NCI-H1436 treated with DMSO at 0.1 percent for 48 hours (cell line): ENCODE measurements at places on chromosomes 6 and 20.

DNA sequence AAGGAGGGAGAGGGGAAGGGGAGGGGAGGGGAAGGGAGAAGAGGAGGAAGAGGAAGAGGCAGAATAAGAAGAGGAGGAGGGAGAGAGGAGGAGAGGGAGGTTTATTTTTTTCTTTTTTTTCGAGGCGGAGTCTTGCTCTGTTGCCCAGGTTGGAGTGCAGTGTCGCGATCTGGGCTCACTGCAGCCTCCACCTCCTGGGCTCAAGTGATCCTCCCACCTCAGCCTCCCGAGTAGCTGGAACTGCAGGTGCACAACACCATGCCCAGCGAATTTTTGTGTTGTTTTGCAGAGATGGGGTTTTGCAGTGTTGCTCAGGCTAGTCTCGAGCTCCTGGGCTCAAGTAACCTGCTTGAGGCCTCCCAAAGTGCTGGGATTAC lies 6.1 kb upstream of the GJA10 start:
- no peak for DNase-seq

DNA sequence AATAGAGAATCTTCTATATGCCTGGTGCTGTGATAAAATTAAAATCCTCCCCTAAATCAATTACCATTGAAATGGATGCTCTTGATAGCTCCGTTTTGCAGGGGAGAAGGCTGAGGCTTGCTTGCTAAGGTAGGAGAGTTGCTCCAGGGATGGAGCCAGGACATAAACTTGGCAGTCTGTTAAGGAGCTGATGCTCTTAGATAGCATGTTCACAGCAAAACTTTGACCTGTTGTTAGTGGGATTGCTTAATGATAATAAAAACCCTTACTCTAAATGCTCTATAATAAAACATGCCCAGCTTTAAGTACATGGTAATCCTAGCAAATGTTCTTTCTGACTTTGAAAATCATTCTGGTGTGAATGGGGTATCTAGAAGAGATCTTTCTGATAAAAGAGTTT lies 228.4 kb upstream of the JAG1 start:
- DNase-seq = no peak

DNA sequence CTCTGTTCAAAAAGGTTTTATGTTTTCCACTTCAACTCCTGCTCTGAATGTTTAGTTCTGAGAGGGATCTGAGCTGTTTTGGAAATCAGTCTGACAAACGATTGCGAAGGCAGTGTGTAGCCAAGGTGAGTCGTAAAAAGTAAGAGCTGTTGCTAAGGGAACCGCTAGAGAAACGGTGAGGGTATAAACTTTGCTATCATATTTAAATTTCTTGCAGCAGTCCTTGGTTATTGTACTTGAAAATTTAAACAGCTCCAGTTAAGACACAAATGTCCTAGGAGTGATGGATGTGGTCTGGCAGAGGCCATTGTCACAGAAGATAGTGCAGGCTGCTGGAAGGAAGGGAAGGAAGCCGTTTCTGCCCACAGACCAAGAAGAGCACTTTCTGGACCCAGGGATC lies 64.9 kb upstream of the CITED2 start:
- no peak for DNase-seq

- no peak for DNase-seq
Observed at GRCh38 chr20:44762466-44763140, 16.9 kb downstream of the KCNK15 start.

- no peak for DNase-seq
Observed at GRCh38 chr6:100691972-100692371, 189.2 kb downstream of the ASCC3 start.

DNA sequence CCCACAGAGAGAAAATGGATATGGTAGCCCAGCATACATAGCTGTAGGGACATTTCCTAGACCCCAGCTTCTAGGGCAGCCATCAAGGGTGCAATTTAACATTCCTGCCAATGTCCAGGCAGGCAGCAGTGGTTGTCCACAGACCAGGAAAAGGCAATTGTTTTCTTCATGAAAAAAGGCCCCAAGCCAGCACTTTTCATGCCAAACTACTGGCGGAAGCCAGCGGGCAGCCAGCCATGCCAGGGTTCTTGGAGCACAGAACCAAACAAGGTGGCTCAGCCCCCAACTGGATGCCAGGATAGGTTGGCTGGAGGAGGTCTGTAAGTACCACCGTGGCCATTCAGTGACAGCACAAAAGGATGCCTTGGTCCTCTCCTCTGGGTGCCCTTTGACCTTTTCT lies 94.6 kb downstream of the BANF2 start:
- no peak for DNase-seq

- DNase-seq = no peak
Observed at GRCh38 chr20:61630816-61631215, 378.8 kb downstream of the CDH4 start.

DNA sequence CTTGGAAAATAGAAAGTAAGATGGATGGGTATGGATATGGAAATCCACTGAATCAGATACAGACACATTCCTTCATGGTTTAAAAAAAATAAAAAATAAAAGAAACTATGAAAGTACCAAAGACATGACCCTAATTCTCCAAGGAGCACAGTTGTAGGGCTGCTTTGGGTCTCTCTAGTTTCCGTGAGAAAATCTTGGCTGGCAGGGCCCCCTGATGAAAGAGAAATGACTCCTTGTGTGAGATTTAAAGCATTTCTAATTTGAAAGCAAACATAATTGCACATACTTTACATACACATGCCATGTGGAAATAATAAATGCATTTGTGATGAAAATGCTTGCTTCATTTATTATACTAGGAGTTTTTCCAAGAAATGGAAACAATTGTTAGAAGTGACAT lies 593.9 kb upstream of the BTBD3 start:
- DNase-seq = no peak

GRCh38 chr20:58077282-58077681 lies 151.2 kb downstream of the ANKRD60 start:
- DNase-seq = no peak

- no peak for DNase-seq
Observed at GRCh38 chr6:137976430-137976829, 109.4 kb downstream of the TNFAIP3 start.

- no peak for DNase-seq
Observed at GRCh38 chr6:129599467-129599866, 110.5 kb downstream of the ARHGAP18 start.

- no peak for DNase-seq
Observed at GRCh38 chr20:47150403-47151152, 205.9 kb downstream of the ZMYND8 start.

DNA sequence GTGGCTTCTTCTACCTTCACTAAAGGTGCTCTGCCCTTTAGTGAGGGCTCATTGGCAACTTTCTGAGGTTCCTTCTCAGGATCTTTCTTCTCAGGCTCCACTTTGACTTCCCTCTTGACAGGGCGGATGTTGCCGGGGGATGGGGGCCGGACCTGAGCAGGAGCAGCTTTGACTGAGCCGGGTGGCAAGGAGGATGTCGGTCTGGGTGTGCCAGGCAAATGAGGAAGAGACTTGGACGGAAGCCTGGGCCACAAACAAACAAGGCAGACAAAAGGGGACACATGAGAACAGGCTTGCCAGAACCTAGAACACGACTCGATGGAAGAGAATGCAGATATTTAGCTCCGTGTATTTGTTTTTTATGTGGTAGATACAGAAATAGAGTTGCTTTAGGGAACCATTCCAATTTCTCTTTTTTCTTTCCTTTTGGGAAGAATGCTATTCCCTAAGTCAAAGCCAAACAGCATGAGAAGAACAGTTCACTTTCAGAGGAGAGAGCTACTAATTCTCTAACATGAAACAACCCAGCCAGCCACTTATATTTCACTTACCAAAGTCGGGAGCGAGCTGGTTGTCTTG lies 76.2 kb upstream of the BCLAF1 start:
- no peak for DNase-seq
